ENCODE measurements at places on chromosomes 7 and 10.

DNA sequence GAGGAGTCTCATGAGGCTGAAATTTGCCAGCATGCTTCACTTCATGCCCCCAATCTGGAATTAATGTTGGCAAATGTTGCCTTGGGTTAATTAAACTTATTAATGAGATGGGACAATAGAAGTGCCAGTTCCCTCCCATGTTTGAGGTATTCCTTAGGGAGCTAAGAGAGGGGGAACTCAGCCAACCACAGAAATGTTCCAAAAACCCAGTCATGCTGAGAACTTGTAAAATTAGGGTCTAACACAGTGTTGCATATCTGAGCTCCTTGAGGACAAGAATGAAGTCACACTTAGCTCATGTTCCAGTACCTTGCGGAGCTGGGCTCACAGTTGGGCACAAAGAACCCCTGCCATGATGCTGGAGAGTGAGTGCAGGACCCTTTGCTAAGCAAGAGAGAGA, 89.4 kb downstream of the OAT start:
- no peak for DNase-seq

DNA sequence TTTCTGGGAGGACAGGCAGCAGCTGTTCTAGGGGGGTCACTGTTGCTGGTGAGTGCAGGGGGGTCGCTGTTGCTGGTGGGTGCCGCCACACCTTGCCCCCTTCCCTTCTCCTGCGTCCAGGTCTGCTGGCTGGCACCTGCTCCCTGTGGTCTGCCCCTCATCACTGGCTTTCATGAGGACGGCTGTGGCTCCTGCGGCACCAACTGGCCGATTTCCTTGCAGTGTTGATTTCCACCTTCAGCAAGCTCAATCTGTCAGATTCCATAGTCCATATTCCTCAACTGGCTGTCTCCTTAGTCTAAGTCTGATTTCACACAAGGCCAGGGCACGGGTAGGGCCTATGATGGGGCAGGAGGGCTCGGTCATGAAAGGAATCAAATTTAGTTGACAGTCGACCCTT, 23.4 kb upstream of the GRB10 start:
- no peak for DNase-seq

DNA sequence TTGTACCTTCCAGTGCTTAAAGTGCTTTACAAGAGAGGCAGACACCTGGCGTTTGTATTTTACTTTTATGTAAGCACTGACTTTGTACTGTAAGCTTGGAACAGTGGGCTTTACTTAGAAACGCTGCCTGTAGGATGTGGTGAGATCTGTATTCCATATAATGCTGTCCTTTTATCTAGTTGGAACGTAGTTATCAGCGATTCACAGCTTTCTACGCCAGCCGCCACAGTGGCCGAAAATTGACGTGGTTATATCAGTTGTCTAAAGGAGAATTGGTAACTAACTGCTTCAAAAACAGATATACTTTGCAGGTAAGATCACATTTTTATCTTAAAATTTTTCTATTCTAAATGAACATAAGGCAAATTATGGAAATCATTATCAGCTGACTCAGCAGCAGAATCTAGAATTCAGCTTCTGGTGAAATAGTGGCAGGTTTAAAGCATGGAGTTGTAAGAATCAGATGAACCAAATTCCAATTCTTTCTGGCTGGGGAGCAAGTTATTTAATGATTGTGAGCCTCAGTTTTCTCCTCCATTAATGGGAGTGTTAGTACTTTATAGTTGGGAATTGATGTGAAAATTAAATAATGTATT, 91.5 kb downstream of the CUL1 start:
- DNase-seq, result no peak

- no peak for DNase-seq
Measured at GRCh38 chr7:6709808-6710207, 3.1 kb upstream of the ZNF12 start.

DNA sequence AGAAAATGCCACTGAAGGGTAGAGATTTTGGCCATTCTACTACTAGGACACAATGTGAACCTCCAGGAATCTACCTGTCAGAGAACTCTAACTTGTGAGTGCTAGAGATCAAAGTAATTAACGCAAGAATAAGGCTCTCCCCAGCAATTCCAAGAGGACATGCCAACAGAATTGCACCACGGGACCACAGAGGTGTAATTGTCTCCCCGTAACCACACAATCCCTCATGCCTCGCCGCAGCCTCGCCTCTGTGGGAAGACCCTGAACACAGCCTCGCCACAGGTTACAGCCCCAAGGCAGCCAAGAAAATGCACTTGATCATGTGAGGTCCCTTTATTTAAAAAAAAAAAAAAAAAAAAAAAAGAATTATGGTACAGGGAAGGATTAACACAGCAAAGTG, 29.5 kb downstream of the CDCA7L start:
- DNase-seq, result no peak

- DNase-seq, result no peak
Measured at GRCh38 chr10:99042051-99042771, 193.4 kb downstream of the HPSE2 start.

GRCh38 chr10:101613646-101614045, 25.5 kb downstream of the DPCD start:
- no peak for DNase-seq

DNA sequence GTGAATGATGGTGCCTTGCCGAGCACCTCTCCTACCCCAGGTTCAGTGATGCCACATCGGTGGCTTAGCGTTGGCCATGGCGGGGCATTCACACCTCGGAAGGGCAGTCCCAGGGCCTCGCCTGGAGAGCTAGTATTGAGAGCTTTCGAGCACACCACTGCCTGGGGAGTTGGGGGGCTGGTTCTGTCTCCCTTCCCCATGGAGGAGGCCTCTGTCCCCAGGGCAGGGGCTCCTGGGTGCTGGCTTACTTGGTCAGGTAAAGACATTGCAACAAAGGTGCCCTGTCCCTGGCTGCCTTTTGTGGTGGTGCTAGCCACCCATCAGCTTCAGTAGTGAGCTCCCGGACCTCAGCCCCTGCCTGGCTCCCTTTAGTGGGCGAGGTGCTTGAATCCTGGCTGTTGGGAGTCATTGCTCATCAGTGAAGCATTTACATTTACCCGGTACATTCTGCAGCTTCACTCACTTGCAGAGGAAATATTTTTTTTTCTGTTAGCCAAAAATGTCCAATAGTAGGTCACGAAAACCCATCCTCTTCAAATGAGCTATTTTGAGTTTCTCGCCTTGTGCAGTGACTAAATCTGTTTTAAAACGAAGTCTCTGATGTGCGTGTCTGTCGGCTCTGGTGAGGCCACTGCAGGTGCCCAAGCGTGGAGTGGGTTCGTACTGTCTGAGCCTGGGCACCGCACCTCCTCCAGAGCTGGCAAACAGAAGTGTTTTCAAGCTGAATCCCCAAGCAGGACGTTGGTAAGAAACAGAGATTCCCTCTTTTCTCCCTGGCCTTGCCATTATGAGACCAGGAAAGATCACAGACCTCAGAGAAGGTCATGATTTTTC, 95.5 kb downstream of the INPP5A start:
- DNase-seq, result no peak

GRCh38 chr10:28305553-28305952, 2.7 kb upstream of the MPP7 start:
- DNase-seq, result no peak

GRCh38 chr7:20228654-20229053, 11.5 kb upstream of the MACC1 start:
- no peak for DNase-seq

Measured in stimulated activated CD4-positive, alpha-beta T cell treated with anti-CD3 and anti-CD28 coated beads, Interleukin-15, amount 100 ng/mL, for 48 hours (primary cell).